Amygdala (tissue), 56 donors: ENCODE measurements at places on chromosomes 4 and X.

DNA sequence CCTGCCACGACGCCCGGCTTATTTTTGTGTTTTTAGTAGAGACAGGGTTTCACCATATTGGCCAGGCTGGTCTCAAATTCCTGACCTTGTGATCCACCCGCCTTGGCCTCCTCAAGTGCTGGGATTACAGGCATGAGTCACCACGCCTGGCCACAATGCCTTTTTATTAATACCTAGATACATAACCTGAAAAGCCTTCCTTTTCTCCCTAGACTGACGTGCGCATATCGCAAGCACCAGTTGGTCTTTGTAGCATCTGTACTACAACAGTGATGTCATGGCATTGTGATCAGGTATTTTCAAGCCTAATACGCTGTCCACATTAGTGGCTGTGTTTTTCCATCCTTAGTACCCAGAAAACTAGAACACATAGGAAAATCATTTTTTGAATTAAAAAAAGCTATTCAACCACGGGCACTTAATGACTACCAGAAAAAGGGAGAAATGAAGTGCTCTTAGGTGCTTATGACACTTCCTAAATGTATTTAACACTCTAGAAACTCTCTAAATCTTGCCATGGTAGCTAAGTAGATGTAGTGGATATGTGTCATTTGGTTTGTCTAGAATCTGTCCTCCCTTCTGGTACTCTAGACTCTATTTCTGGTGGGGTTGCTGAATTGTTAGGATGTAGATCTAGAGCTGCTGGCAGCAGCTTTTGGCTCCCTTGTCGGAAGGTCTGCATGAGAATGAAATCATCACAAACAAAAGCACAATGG, 707.8 kb downstream of the STIM2 start:
- DNase-seq: no peak

GRCh38 chr4:181245326-181245725, 997.9 kb upstream of the TENM3 start:
- no peak for DNase-seq

DNA sequence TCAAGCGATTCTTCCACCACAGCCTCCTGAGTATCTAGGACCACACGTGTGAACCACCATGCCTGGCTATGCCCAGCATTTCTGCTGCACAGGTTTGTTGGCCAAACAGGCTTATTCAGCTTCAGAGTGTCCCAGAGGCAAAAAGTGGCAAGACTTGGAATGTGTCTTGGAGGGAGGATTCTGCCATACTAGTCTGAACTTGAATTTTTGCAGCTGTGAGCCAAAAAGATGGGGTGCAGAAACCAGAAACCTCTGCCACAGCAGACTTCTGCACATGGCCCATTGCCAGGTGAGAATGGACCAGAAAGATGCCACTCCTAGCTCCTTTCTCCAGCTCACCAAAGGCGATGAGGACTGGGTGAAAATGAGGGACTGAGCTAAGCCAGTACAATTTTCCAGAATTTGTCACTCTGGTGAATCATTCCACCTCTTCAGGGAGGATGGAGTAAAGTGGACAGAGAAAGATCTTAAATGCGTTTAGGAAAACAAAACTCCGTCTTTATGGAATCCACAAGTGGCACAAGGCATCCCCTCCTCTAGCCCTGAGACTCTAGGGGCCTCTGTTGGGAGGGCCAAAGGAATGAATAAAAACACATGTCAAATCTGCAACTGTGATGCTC, 369.1 kb upstream of the CLNK start:
- no peak for DNase-seq

GRCh38 chr4:10054571-10055041, 33.3 kb upstream of the SLC2A9 start:
- no peak for DNase-seq

GRCh38 chr4:78527555-78527954, 24.0 kb upstream of the ANXA3 start:
- DNase-seq: no peak

- DNase-seq: no peak
Observed at GRCh38 chr4:7414736-7415510, 19.8 kb downstream of the PSAPL1 start.

DNA sequence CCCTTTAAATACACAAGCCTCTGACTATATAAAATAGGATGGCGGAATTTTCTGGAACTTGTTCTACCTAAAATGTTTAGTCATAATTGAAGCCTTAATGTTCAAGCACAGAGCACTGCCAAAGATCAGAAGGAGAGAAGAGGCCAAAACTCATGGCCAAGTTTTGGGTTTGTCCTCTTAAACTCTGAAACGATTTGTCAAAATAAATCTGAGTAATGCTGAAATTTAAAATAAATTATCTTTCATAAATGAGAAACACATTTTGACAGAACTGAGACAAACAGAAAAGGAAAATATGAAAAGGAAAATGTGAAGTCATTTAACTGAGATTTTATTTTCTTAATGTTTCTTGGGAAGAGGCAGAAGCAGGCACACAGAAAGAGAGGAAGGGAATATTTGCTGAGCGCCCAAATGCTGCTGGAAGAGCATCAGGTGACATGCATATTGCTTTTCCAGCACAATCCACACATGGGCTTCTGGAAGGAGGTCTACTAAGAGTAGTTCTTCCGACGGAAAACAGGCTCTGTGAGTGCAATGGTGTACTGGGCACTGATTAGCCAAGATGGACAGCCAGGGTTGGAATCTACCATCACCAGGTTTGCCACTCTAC, 47.4 kb upstream of the ZNF518B start:
- no peak for DNase-seq

- no peak for DNase-seq
Observed at GRCh38 chr4:138845664-138846063, 169.9 kb upstream of the NOCT start.

- DNase-seq: no peak
Observed at GRCh38 chr4:8817096-8817812, 54.4 kb downstream of the HMX1 start.

- DNase-seq: no peak
Observed at GRCh38 chr4:47109379-47109778, 78.0 kb downstream of the GABRB1 start.

GRCh38 chr4:25552580-25553271, 102.9 kb upstream of the SLC34A2 start:
- peak; percentile 37 for DNase-seq

DNA sequence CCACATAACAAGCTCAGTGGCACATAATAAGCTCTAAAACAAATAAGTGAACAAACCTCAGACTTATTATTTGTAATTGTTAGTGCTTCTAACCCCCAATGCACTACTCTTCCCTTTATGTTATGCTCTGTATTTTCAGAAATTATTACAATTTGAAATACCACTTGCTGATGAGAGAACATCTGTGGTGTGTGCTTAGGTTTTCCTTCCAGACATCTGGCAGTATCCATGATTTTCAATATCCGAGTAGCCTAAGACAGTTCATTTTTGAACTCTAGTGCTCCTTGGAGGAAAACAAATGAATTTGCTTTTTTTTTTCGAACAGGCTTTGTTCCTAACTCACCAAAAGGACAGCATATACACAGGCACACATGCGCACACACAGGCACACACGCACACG, 278.7 kb upstream of the CLNK start:
- DNase-seq: no peak

DNA sequence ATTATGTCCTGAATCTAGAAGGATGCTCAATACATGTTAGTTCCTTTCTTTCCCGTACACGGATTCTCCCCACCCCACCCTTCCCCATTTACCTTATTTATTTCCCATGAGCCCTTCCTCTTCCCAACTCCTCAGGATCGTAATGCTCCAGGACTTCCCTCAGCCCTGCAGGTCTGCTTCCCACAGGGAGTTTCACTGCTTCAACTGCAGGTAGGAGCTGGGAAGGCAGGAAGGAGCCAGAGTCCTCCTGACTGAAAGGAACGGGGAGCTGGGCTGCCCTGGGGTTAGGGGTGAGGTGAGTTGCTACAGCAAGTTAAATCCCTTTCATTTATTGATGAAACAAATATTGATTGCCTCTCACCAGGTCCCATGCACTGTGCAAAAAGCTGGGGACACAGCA, 33.2 kb downstream of the SAT1 start:
- no peak for DNase-seq

DNA sequence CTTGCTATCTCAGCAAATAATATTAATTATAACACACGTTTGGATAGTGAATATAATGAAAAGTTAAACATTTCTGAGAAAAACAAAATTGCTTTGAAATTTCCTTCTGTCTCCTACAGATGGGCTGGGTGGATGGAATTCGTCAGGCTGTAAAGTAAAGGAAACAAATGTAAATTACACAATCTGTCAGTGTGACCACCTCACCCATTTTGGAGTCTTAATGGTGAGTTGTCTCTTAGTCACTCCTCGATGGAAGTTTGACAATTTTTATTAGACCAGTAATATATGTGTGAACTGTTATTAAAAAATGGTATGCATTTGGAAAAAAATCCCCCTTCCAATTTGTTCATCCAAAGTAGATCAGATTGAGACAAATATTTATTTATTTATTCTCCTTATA, 92.5 kb upstream of the BRS3 start:
- no peak for DNase-seq

- no peak for DNase-seq
Observed at GRCh38 chr4:117137145-117137544, 51.8 kb upstream of the TRAM1L1 start.

- DNase-seq: no peak
Observed at GRCh38 chrX:109716431-109717028, 16.5 kb downstream of the ACSL4 start.

- DNase-seq: no peak
Observed at GRCh38 chr4:12724510-12724909, 759.6 kb downstream of the RAB28 start.

DNA sequence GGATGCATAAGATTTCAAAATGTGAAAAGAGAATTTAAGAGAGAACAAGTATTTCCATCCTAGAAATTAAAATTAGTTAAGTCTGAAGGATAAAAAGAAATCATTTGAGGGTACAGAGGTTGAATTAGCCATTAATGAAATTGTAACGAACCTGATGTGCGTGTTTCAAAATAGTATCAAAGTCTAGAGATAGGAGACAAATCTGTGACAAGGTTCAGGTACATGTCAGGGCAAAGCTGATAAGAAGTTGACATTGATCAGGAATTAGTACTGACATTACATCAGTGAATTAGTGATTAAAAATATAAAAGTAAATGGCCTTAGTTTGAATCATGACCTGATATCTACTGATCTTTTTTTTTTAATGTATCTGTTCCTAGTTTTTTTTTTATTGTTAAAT, 62.3 kb downstream of the UGT2B10 start:
- DNase-seq: no peak

GRCh38 chrX:20418379-20419150, 151.9 kb upstream of the RPS6KA3 start:
- no peak for DNase-seq

GRCh38 chrX:136115126-136115903, 32.0 kb upstream of the FHL1 start:
- DNase-seq: no peak

GRCh38 chr4:9988933-9989332, 32.4 kb downstream of the SLC2A9 start:
- DNase-seq: no peak

DNA sequence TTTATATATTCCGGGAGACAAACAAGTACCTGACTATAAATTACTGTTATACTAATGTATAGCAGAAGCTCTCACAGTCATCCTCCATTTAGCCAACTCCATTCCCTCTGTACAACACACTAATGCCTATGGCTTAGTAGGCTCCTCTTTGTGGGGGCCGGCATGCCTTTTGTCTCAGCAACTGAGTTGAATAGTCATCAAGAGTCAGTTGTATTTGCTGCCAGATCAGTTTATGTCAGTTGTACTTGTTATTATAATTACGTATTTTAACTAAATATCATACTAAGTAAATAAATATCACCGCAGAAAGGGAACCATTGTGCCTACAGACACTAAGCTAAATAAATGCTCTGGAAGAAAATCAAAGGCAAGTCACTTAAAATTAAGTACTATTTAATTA, 9.9 kb downstream of the PRMT9 start:
- no peak for DNase-seq

GRCh38 chrX:20514358-20514757, 247.6 kb upstream of the RPS6KA3 start:
- no peak for DNase-seq

GRCh38 chr4:76923619-76924357, 25.8 kb upstream of the SEPTIN11 start:
- no peak for DNase-seq

DNA sequence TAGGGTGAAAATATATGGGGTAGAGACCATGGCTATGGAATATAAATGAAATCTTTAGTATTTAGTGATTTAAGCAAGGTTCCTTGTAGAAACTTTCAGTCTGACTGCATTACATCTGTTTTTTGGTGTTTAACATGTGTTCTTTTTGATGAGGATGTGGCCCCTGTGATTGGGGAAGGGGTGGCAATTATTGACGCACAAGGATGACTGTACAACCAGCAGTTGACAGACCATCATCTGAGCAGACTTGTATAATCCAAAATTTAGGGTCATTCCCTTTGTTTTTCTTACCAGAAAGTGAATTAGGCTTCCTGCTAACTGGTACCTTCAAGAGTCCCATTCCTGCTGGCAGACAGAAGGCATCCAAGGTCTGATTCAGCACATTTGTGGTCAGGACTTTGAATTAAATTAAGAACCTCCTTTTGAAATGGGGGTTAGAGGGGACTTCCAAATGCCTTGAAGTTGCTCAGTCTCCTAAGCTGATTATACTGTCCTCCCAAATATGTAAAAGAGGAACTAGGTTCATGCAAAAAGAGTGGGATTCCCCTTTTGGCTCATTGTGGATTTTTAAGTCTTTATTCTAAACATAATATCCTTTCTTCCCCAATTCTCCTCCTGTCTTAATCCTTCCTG, 112.4 kb upstream of the CXCL13 start:
- no peak for DNase-seq
